ENCODE measurements at places on chromosomes 16 and 17.

- DNase-seq = no peak
These were observed 456.8 kb upstream of the CCL2 start for GRCh38 chr17:33798308-33798707.

DNA sequence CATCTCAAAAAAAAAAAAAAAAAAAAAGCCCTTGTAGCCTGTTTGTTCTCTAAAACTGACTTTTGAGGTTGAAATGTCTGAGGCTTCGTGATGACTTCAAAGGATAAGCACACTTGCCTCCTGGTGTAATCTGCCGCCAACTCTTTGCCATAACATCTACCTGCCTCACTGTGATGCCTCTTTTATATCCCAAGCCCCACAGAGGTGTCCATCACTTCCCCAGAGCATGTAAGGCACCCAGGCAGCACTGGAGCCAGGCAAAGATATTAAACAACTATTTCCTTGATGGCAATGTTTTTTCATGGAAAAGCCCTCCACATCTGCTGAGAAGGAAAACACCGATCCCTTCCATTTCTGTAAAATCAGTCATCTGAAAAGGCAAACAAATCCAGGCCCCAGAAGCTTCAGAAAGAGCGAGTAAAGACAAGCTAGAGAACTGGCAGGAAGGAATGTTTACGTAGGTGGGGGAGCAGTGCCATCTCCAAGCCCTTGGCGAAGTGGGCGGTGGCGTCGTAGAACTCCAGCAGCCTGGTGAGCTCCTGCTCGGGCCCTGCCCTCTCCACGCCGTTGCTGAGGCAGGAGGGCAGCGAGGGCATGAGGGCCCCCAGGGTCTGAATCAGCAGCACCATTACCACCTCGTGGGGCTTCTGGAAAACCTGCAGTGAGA is 28.6 kb downstream of the COG7 start:
- no peak for DNase-seq

- DNase-seq = no peak
These were observed 1.6 kb downstream of the TBX4 start for GRCh38 chr17:61453566-61454380.

DNA sequence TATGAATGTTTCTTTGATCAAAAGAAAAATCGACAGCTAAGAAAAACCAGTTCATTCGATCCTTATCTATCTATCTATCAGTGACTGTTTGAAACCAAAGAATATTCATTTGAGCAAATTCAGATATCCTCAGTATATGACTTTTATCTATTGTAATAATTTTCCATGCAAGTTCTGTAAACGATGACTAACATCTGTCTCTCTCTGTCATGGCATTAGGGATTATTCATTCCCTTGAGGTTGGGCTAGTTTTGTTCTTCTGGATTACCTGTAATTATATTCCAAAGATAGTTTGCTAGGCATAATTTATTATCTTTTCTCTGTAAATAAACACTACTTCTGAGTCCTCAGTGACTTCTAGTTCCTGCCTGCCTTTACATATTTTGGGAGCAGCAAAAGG is 497.7 kb upstream of the CDH11 start:
- DNase-seq = no peak

DNA sequence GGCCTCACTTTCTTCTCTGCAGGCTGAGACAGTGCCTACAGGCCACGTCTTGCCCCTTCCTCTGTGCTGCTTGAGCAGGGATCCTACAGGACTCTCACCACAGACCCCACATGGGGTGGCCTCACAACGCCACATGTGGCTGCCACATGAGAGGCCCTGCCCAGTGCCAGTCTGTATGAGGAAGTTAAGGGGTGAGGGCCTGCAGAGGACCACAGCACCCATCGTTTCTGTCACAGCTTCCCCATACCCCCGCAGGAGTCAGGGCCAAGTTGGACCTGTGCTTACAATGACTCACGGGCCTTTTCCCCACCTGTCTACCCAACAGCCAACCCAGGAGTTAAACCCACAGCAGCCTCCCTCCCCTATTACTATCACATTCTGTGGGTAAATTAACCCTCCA is 2.9 kb upstream of the GSDMB start:
- no peak for DNase-seq

DNA sequence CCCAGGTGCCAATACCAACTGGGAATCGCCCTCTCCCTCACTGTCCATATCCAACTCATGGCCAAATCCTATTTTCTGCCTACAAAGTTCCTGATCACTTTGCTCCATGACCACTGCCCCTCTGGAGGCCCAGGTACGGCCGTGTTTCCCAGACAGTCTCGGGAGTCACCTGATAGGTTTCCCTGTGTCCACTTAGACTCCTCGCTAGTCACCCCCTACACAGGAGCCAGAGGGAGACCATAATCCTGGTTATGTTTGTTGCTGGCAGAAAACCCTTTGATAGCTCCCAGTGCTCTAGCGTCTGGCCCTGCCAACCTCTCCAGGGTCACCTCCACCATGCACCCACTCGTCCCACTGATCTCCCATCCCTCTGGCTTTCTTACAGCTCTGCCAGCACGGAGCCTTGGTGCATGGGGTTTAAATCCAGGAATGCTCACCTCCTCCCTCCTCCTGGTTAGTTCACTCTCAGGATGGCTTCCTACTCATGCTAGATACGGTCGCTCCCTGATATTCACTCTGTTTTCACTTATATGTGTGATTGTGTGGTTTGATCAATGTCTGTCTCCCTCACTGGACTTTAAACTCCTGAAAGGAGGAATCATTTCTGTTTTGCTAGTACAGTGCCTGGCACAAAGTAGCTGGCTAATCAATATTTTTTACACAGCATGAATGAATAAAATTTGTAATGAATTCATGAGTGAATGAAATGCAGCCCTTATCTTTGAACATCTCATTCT is 7.5 kb upstream of the CALB2 start:
- DNase-seq = no peak

GRCh38 chr16:53952215-53953208 is 248.6 kb downstream of the FTO start:
- no peak for DNase-seq

GRCh38 chr17:13792314-13792713 is 190.6 kb upstream of the HS3ST3A1 start:
- DNase-seq = no peak

- DNase-seq = no peak
These were observed 29.1 kb downstream of the SF3B3 start for GRCh38 chr16:70552675-70553074.

DNA sequence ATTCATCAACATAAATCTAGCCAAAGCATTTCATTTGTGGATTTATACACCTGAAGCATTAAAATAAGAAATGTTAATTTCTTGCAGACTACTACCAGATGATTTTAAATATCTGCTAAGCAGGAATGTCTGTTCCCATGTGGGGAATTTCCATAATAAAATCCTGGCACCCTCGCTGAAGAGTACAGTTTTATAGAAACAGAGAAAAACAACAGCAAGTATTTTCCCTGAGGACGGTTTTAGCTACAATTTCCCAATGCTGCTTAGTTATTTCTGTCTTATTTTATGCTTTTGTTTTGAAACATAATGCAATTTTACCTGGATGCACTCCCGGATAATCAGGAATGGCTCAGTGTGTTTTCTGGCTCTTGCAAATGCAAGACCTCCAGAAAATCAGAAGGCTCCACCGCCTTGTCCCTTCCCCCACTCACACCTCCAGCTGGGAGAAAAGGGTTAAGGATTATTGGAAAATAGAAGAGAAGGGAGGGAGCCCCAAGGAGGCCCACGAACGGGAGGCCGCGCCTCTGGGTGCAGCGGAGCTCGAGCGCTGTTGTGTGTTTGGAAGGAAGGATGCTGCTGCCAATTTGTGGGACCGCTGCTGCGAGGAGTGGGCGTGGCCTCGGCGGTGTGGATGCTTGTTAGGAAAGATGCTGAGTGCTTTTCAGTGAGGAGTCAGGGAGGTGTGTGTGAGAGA is at the start of gene CNTNAP4:
Gene CNTNAP4 (plus strand): TSS at position 657 of the 694 bp plus-strand sequence. CDS start 262 bp downstream, outside the sequence.
- DNase-seq = no peak

DNA sequence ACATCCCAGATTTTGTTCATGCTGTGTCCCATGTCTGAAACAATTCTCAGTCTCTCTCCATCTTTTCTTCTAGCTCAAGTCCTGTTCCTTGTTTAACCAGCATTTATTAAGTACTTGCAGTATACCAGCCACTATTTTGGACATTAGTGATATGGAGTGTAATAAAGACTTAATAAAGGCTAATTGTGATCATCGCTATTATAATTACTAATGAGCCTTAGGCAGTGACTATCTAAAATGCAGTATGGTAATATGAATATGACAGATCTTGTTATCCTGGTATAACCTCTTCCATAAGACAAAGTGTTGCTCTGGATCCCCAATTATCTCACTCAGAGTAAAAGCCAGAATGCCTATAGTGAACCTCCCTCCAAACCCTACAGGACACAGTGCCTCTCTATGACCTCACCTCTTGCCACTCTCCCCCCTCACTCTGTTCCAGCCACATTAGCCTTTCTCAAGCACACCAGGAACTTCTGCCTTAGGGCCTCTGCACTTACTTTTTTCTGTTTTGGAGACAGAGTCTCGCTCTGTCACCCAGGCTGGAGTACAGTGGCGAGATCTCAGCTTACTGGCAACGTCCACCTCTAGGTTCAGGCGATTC is 1.8 kb upstream of the FLOT2 start:
- DNase-seq = no peak

- peak; percentile 48 for DNase-seq
These were observed 2.7 kb downstream of the ZFPM1 start for GRCh38 chr16:88455610-88456355.

DNA sequence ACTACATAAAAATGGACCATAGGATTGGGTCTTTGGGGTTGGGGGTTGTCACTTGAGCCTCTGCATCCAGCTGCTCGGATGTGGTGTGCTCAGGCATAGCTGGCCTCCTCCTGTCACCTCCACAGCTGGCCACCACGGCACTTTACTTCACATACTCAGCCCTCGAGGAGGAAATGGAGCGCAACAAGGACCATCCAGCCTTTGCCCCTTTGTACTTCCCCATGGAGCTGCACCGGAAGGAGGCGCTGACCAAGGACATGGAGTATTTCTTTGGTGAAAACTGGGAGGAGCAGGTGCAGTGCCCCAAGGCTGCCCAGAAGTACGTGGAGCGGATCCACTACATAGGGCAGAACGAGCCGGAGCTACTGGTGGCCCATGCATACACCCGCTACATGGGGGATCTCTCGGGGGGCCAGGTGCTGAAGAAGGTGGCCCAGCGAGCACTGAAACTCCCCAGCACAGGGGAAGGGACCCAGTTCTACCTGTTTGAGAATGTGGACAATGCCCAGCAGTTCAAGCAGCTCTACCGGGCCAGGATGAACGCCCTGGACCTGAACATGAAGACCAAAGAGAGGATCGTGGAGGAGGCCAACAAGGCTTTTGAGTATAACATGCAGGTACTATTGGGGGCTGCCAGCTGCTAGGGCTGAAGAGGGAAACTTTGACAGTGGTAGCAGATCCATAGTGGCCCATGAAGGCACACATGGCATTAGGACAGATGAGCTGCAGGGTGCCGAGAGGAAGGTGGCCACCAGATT is 30.8 kb downstream of the CDIP1 start:
- DNase-seq = no peak

DNA sequence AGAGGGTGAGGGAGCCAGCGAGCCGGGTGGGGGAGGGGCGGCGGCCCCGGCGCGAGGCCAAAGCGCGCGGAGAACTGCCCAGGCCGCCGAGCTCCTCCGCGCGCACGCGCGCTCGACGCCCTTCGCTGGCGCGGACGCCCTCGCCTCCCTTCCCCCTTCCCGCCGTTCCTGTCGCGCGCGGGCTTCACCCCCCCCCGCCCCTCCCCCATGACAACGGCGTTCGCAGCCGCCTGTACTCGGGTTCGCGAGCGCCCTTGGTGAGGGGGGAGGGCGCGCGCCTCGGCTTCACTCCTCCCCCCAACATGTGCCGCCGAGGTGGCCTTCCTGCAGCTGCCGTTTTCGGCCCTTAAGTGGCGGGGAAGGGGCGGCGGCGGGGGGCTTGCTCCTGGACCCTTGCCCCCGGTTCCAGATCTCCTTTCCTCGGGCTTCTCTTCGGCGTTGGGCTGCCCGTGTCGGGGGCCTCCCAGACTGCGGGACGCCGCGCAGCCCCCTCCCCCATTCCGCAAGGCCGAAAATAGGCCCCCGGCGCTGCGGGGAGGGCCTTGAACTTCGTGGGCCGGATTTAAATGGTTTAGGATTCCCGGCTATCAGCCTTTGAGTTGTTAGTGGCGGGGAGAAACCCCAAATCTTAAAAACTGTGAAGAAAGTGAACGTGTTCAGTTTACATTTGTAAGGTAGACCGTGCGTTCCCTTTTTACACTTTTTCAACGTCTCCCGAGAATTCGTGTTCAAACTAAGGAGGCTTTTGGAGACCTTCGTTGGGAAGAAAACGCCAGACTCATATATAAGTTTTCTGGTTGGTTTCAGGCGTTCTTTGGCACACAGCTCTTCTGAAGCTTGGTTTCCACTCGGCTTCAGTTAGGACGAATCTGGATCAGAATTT is 653 bp downstream of the SRRM2 start:
- peak; percentile 86 for DNase-seq

- DNase-seq = no peak
These were observed 1.8 kb upstream of the SLC4A1 start for GRCh38 chr17:44269535-44270240.

DNA sequence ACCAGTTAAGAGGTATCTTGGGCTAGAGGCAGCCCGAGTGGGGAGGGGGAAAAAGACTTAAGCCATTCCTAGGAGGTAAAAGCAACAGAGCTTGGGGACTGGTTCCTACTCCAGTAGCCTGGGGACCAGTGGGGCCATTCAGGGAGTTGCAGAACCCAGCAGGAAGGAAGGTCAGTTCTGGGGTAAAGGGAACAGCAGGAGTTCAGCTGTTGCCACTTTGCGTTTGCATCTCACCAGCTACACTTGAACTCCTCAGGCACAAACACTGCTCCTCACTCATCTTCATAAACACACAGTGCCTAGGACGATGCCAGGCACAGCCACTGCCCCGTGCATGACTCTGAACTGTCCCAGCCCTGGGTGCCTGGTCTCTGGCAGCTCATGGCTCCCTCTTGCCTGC is 4.0 kb downstream of the HAP1 start:
- no peak for DNase-seq

DNA sequence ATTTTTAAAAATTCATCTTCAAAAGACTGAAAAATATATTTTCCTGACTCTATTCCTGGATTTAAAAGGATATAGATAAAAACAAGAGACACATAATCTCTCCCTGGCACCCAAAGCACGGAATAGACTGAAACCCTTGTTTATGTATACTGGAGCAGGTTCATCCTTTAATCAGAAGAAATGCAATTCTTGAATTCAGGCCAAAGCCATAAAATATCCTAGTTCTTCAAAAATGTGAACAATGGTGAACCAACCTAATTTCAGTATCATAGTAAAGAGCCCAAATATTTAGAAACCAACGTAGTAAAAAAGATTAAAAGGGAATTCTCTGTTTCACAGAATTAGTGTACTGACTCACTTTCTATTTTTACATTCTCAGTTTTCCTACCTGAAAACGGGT is 188.5 kb upstream of the C17orf78 start:
- no peak for DNase-seq
